ENCODE measurements at places on chromosomes 16 and 17.

DNA sequence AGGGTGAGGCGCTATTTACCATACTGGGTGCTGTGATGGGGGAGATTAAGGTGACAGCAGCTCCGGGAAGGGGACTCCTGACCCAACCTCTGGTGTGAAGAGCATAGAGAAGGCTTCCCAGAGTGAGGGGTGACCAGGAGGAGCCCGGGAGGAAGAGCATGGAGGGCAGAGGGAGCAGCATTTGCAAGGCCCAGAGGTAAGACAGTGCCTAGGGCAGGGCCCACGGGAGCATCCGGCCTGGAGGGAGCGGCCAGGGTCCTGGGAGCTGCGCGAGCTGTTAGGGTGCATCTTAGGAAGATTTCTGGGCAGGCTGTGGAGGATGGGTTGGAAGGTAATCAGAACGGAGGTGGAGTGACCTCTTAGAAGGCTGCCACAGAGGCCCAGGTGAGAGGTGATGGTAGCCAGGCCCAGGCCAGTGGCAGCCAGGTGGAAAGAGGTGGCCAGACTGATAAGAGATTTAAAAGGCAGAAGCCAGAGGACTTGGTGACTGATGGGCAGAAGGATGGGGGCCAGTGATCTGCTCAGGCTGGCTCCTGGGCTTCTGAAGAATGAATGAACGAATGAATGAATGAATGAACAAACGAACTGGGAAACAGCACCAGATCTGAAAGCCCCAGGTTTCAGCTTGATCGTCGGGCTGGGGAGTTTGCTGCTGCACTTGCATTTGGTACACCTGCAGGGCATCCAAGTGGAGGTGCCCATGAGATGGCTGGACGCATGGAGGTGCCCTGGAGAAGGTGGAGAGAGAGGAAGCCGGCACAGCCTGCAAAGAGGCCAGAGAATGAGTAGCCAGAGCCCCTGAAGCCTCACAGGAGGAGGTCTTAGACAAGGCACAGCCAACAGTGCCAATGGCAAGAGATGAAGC, 13.0 kb upstream of the TMEM92 start:
- no peak for DNase-seq

- DNase-seq = peak; percentile 57
Measured at GRCh38 chr17:2724784-2725164, 13.2 kb upstream of the CLUH start.

DNA sequence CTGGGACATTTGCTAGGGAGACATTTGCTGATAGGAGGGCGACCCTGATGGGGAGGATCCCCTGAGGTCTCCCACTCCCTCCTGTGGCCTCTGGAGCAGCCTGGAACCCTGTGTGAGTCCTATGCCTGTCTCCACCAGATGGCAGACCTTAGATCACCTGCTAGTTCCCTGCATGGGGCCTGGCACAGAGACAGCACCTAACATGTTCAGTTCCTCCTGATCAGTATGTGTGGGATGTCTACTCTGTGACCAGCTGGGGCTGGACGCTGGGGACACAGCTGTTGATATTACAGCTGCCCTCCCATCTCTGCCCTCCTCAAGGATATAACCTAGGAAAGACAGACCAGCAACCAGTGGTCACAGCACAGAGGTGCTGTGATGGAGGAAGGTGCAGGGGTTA, 1.1 kb upstream of the ADCY7 start:
- DNase-seq = no peak

DNA sequence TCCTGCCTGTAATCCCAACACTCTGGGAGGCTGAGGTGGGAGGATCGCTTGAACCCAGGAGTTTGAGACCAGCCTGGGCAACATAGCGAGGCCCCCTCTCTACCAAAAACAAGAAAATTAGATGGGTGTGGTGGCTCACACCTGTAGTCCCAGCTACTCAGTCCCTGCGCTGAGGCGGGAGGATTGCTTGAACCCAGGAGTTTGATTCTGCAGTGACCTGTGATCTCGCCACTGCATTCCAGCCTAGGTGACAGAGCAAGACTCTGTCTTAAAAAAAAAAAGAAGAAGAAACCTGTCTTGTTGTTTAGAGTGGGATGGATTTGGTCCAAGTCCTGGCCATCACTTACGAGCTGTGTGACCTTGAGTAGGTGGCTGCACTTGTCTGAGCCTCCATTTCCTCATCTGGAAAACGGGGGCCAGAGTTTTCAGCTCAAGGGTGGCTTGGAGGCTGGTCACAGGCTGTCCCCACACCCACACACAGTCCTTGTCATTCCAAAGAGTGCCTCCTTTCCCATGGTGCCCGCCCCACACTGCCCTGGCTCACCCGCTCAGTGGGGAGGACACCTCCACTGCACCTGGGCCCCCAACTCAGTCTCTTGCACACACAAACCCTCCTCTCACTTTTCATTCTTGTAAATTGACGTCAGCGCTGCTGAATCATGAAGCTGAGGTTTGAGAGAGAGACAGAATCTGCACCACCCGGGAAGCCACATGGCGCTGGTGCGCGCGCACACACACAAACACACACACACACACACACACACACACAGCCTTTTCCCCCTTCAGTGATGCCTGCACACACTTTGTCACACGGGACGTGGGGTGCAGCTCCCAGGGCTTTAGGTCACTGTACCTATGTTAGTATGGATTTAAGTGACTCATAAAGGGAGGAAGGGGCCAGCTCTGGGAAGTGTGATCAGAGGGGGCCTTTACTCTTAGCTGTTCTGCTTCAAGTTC, 4.2 kb downstream of the SOCS1 start:
- DNase-seq = no peak

All from germinal center (tissue), 1 donor.